ENCODE measurements at places on chromosomes 4 and X.

GRCh38 chr4:3311489-3312171, 18.8 kb downstream of the RGS12 start:
- no peak for DNase-seq

DNA sequence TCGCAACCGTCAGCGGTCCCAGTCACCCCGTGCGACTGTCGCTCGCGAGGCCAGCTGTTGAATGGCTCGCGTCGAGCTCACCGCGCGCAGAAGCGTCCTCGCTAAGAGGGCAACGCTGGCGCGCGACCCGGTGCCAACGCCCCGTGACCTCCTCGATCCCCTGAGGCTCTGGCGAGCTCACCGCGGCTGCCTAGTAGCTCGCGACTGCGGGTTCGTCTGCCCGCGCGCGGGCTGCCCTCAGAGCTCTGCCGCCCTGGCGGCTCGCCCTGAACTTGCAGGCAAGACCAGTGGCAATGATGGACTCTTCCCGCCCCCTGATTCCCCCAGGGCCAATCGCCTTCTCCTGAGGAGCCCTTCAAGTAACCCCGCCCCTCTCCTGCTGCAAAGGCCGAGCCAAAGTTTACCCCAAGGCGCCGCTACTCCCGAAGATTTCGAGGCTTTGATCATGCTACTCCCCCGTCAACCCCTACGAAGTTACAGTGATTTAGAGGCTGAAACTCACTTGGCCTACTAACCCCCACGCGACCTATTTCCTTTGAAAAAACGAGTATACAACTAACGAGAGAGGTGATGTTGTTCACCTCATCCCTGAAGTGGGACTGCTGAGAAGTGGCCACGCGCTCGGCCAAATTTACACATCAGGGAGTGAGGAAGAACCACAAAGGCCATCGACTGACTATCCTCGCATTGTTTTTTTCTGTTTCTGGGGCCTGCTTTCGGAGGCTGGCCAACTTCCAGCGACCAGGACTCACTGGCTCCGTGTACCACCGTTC, 37.5 kb downstream of the PGRMC1 start:
- peak; percentile 20 for DNase-seq

DNA sequence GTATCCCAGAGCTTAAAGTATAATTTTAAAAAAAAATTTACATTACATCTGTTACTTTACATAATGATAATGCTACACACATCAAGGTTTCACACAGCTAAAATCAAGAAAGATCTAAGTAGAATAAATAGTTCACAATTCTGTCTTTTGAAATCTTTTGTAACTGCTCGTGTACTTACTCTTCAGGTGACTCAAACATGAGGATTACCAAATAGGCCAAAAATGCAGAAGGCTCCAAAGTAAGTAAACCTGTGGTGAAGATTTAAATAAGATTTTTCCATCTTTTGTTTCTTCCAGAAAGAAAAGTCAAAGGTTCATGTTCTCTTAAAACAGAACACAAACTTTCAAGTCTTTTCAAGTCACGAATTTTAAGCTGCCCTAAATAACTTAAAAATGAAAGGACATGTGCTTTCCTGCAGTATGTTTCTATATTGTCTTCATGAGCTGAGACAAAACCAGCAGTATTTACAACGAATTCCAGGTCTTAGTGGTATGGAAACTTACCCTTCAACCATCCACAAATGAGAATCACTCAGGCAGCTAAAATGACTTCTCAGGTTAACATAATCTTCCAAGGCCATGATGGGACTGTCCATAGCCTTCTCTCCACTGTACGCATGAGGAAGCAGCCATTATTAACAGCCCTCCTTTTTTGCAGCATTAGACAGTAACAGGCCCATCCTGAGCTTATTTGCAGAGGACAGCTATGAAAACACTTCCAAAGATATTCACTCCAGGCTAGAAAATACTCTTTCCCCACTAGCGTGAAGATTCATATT, 172.8 kb upstream of the EDNRA start:
- no peak for DNase-seq

DNA sequence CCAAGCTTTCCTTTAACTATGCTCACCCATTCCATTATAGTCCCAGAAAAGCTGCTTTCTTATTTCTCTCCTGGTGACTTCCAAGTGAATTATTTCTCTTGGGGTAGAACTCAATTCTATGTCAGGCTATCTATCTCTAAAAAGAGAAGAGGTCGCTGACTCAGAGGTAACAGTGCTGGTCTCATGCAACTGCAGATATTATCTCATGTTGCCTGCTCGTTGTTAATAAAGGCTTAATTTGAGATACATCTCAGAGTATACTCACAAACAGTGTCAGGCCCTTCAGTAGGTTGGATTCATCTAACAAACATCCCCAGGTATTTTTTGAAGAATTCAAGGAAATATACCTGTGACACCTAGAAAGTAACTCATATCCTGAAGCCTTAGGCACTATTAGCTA, 2.7 kb downstream of the TMEM154 start:
- DNase-seq: no peak

DNA sequence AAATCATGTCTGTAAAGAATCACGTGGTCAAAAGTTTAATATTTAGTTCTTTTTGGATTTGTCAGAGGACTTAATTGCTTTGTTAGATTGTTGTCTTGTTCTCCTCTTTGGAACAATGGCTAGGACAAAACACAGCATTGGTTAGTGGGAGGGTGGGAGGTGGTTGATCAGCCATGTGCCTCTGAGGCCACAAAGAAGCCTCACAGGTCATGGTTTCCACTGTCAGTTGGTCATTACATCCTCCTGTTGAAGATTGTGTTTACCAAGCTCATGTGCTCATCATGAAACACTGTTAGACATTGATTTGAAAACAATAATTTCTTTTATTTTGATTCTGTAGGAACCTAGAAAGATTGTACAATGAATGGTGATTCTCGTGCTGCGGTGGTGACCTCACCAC, 31.9 kb downstream of the ADD1 start:
- DNase-seq: no peak
